Activated CD8-positive, alpha-beta T cell treated with anti-CD3 and anti-CD28 coated beads for 36 hours (primary cell): ENCODE measurements at places on chromosomes 12 and 14. TPM values are rescaled to one million over a fixed set of nuclear protein-coding genes. Genes with fewer than 3 reads are reported as not detected.

SMCO3 gene
- total RNA-seq, result not detected

PZP gene
- total RNA-seq, result not detected

VDR gene
- total RNA-seq, result 84.6 TPM

FAM186B gene
- not detected for total RNA-seq

POMT2 gene
- 14.2 TPM for total RNA-seq

ING4 gene
- total RNA-seq, result 16.6 TPM

IGFBP6 gene
- 2.0 TPM for total RNA-seq

PRB2 gene
- total RNA-seq, result not detected

FRS2 gene
- 10.5 TPM for total RNA-seq

GLT8D2 gene
- not detected for total RNA-seq

PIANP gene
- total RNA-seq, result not detected

NOVA1 gene
- total RNA-seq, result not detected

MYH6 gene
- not detected for total RNA-seq

LRP1 gene
- total RNA-seq, result 1.5 TPM

MOK gene
- 6.2 TPM for total RNA-seq

PTCSC3 gene
- total RNA-seq, result not detected

SLC25A47 gene
- total RNA-seq, result not detected

FAM181A gene
- not detected for total RNA-seq

GNPTAB gene
- 52.4 TPM for total RNA-seq

C3AR1 gene
- 1.4 TPM for total RNA-seq

KRT78 gene
- not detected for total RNA-seq

B3GNT4 gene
- 5.1 TPM for total RNA-seq

FOXN4 gene
- not detected for total RNA-seq

GDF3 gene
- not detected for total RNA-seq

NGB gene
- total RNA-seq, result not detected

SRSF5 gene
- total RNA-seq, result 255 TPM

LRP10 gene
- 21.0 TPM for total RNA-seq

HOXC9 gene
- not detected for total RNA-seq

CMA1 gene
- total RNA-seq, result not detected

ITGB7 gene
- 137 TPM for total RNA-seq

CLEC1B gene
- not detected for total RNA-seq

TRMT5 gene
- 16.0 TPM for total RNA-seq

KLRB1 gene
- total RNA-seq, result 4.7 TPM

KCNC2 gene
- not detected for total RNA-seq

EID3 gene
- 3.7 TPM for total RNA-seq

SDR9C7 gene
- total RNA-seq, result not detected

OVCH1 gene
- total RNA-seq, result not detected

TSPAN8 gene
- not detected for total RNA-seq

FICD gene
- 3.9 TPM for total RNA-seq

CD163 gene
- not detected for total RNA-seq

TAS2R31 gene
- total RNA-seq, result 1.5 TPM

WSCD2 gene
- not detected for total RNA-seq

GPR68 gene
- 11.9 TPM for total RNA-seq

RDH12 gene
- not detected for total RNA-seq

DPF3 gene
- total RNA-seq, result 0.54 TPM

ACOT6 gene
- not detected for total RNA-seq

AICDA gene
- total RNA-seq, result not detected

ABHD12B gene
- total RNA-seq, result not detected

DNAI7 gene
- total RNA-seq, result not detected

C12orf60 gene
- total RNA-seq, result 4.2 TPM

LMO3 gene
- not detected for total RNA-seq

THTPA gene
- 7.6 TPM for total RNA-seq
